ENCODE measurements at places on chromosomes 5 and 9.

DNA sequence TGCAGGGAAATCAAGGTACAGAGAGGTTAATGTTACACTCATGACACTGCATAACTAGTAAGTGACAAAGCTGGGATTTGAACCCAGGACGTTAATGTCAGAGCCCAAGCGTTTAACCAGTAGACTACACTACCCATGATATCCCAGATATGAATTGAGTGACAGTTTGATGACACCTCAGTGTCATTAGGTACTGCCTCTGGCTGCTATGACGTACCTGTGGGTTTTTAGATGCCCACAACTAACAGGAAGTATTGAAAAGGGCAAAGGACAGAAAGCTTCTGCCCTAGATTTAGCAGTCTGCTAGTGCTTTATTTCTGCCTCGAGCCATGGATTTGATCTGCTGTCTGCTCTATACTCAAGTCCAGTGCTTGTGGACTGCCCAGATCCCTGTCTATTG is 56.2 kb downstream of the GLRA1 start:
- DNase-seq, result no peak

DNA sequence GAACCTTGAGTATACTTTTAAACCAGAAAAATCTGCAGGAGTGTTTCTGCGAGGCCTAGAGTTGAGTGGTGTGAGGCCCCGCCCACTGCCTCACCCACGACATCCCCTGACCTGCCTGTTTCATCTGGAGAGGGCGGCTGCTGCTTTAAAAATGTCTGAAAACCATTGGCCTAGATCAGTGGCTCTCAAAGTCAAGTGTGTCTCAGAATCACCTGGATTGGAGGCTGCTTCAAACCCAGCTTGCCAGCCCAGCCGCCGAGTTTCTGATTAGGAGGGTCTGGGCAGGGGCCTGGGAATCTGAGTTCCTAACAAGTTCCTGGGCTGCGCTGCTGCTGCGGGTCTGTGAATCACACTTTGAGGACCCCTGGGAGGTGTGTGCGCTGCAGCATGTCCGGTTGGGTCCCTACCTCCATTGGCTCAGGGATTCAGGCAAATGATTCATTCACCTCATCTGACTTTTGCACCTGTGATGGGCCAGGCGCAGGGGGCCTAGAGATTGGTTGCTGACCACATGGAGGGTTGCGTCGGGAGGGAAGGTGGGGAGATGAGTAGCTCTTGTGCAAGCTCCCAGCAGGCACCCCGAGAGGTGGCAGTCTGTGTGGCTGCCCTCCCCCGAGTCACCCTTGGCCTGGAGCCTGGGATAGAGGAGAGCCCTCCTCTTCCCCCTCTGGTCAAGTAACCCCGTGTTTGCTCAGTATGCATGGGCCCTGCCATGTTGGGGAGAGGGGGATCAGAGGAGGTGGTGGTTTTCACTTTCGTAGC is 27.6 kb upstream of the HMCN2 start:
- DNase-seq, result no peak

GRCh38 chr9:136942881-136943230 is 1.7 kb downstream of the FBXW5 start:
- DNase-seq, result no peak

- DNase-seq, result no peak
Measured at GRCh38 chr9:129995409-129996160, 47.4 kb downstream of the FNBP1 start.

- DNase-seq, result no peak
Measured at GRCh38 chr5:134585966-134586365, 46.7 kb downstream of the SAR1B start.

- no peak for DNase-seq
Measured at GRCh38 chr5:150582241-150583109, 58.0 kb upstream of the SYNPO start.

GRCh38 chr5:91374893-91375520 is 8.1 kb downstream of the ARRDC3 start:
- no peak for DNase-seq

- DNase-seq, result no peak
Measured at GRCh38 chr5:113119246-113119924, 142.8 kb downstream of the DCP2 start.

DNA sequence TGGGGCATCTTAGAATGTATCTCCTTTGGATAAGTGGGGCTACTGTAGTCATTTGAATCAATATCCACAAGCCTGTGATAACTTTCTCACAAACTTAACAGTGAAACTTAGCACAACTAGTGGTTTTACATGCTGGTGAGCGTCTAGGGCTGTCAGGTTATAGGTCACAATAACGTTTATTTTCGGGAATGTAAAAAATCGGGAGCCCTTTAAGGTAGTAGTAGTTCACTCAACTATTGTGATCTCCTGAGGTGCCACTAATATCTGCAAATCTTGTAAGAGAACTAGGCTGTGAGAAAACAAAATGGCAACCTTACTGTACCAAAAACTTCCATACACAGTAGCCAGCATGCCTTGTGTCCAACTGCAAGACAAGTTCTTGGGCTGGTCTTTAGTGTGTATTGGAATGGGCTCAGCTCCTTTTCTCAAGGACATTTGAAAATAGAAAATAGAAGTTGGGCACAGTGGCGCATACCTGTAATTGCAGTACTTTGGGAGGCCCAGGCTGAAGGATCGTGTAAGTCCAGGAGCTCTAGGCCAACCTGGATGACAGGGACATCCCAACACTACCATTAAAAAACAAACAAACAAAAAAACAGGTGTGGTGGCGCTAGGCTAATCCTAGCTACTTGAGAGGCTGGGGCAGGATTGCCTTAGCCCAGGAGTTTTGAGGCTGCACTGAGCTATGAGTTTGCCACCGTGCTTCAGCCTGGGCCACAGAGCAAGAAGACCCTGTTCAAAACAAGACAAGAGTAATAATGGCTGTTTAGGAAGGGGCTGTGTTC is 5.2 kb upstream of the PKN3 start:
- no peak for DNase-seq

- DNase-seq, result no peak
Measured at GRCh38 chr9:91316093-91316492, 45.6 kb downstream of the AUH start.

DNA sequence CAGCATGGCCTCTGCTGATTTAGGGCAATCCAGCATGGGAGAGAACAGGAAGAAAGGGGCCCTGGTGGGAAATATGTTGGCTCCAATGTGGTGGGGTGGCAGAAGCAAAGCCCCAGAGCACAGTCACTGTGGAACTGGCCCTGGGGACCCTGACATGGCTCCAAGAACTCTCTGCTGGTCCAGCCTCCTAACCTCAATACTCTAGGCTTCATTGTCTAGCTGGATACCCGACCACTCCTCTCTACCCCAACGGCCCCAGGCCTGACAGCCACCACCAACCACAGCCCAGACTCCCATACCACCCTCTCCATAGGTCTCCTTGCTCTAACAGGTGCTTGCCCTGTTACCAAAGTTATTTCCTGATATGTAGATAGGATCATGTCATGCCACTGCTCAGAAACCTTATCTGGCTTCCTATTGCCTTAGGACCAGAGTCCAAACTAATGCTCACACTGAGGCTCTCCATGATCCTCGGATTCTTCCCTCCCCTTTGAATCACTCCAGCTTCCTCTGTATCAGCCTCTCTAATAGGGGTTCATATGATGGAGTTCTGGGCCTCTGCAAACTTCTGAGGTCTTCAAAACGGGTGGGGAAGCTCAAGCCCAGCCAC is 12.9 kb downstream of the ACSL6 start:
- no peak for DNase-seq

- peak; percentile 76 for DNase-seq
Measured at GRCh38 chr9:2039294-2040180, 24.4 kb downstream of the SMARCA2 start.
